HepG2 (cell line): ENCODE measurements at places on chromosomes 11 and 22.

- DNase-seq, result no peak
Measured at GRCh38 chr11:16900491-16900890, 113.7 kb downstream of the PLEKHA7 start.

GRCh38 chr22:38798496-38798895, 4.6 kb upstream of the DNAL4 start:
- no peak for DNase-seq

GRCh38 chr11:31825838-31826484, 14.8 kb upstream of the PAX6 start:
- no peak for DNase-seq

DNA sequence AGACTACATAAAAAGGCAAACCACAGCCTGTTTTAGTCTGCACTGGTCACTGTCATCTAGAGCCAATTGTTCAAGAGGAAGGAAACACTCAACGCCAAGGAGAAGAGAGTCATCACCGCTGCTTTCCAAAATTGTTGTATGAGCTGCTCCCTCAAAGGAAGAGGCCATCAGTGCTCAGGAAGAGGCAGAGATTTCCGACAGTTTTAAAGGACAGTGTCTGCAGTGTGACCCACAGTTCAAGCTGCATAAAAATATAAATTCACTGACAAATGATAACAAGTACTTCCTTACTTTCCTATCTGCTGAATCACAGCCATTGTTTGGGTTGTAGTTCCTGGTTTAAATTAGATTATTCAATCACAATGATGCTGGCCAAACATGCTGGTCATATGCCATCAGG, 16.4 kb downstream of the PRCP start:
- no peak for DNase-seq

- peak; percentile 67 for DNase-seq
Measured at GRCh38 chr11:58788355-58789023, 56.0 kb downstream of the GLYATL2 start.
